NCI-H1694 treated with DMSO at 0.1 percent for 48 hours (cell line): ENCODE measurements at places on chromosomes 2 and 18.

DNA sequence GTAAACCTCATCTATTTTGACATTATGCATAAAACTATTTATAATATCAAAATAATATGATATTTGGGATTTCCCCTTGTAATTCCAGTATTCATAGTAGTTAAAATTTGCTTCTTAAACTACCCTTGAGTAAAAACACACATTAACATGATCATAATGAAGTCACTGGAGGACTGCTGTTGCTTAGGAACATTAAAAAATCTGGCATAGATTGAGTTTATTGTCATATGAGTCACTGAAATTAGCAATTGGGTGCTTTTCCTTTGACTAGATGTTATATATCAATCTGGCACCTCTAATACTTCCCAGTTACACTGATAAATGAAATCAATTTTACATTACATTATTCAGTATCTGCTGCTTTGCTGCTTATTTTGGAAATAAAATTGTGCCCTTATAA lies 57.0 kb upstream of the ZC3H15 start:
- DNase-seq, result no peak

- no peak for DNase-seq
These were observed 181.3 kb upstream of the NRP2 start for GRCh38 chr2:205500951-205501350.

- DNase-seq, result no peak
These were observed 45.9 kb upstream of the TLK1 start for GRCh38 chr2:171206422-171207115.

DNA sequence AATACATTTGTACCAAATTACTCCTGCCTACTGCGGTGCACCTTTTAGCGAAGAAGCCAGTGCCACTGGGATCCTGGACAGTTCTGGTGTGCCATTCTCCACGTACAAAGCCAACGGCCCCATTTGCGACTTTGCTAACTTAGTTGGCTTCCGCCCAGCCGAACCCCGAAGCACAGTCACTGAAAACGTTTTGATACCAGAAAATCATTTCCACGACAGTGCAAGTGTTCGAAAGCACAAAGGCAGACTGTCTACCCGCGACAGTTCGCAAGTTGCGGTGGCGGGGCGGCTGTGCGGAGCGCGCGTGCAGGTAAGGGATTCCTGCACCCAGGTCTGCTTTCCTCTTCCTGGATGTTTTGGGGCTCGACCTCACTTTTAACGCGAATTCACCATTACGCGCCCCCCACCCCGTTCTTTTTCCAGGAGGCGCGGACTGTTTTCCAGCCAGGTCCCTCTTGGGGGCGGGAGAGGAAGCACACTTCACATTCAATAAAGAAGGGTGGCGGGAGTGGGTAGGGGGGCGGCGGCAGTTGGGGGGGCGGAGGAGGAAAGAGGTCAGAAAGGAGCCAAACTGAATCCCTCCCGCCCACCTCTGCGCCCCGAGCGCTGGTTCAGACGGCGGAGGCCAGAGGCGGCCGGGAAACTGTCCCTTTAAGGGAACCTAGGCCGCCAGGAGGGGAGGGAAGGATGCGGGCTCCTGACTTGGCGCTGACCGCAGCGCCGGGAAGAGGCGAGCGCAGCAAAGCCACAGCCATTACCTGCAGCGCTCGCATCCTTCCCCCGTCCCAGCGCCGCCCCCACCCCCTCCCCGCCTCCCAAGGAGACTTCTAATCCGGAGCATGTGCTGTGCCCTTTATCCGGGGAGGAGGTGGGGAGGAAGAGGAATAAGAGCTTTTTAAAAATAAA lies 107.4 kb upstream of the KCTD1 start:
- no peak for DNase-seq

GRCh38 chr2:232876978-232877441 lies 6.9 kb downstream of the SNORC start:
- DNase-seq, result no peak

GRCh38 chr2:212135739-212136138 lies 402.9 kb downstream of the ERBB4 start:
- peak; percentile 97 for DNase-seq

GRCh38 chr2:35298493-35298892 lies 1057.1 kb upstream of the CRIM1 start:
- no peak for DNase-seq

DNA sequence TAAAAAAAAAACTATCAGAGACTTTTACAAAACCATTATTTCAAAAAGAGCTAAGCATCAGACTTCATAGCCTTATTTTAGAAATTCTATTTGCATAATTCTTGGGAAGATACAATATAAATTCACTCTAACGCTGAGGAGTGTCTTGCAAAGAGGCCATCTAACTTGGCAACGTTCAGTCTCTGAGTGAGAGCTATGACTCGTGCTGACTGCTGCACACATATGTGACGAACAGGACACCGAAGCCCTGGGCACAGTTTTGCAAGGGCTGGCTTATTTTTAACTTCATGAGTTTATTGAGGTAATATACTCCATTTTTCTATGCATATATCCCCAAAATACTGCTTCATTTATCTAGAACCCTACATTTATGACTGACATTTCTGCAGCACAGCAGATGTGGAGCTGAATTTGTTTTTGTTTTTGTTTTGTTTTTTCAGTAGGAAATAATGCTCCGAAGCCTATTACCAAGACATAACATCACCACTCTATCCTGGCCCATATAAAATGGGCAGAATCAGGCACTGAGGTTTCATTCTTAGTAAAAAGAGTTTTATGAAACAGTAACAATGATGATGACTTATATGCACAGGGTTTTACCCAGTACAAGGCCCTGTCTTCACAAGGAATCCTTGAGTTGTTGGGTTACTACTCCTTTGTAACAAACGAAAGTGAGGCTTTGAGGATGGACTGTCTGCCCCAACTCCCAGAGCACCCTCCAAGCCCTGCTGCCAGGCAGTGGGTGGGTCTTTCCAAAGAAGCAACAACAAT lies 68.3 kb downstream of the CRACDL start:
- DNase-seq, result no peak

DNA sequence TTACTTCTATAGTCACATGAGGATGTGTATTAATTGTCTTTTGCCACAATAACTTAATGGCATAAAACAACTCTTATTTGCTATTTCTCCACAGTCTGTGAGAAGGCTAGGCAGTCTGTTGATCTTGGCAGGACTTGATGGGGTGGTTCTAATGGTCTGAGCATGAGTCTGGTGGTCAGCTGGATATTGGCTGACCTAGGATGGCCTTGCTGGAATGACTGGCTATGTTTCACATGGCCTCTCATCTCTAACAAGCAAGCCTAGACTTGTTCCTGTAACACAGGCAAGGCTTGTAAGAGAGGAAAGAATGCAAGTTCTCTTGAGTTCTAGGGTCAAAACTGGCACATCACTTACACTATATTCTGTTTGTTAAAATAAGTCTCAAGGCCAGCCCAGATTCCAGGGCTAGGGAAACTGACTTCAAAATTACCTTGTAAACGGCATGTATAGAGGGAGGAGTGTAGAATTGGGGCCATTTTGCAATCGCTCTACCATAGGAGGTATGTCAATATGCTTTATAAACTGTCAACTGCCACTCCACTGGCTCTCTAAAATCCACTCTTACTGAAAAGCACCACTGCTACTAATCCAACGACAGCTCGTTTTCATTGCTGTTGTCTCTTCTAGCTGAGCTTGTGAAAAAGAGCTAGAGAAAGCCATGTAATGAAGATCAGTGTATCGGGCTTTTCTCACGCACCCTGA lies 325.0 kb upstream of the PKDCC start:
- no peak for DNase-seq

- DNase-seq, result no peak
These were observed 4.5 kb upstream of the SFTPB start for GRCh38 chr2:85672456-85672855.

- no peak for DNase-seq
These were observed 9.6 kb downstream of the CYB5A start for GRCh38 chr18:74281980-74282754.

GRCh38 chr18:63195326-63196159 lies 124.0 kb downstream of the BCL2 start:
- DNase-seq, result no peak

GRCh38 chr2:50318147-50318546 lies 713.8 kb downstream of the NRXN1 start:
- no peak for DNase-seq

DNA sequence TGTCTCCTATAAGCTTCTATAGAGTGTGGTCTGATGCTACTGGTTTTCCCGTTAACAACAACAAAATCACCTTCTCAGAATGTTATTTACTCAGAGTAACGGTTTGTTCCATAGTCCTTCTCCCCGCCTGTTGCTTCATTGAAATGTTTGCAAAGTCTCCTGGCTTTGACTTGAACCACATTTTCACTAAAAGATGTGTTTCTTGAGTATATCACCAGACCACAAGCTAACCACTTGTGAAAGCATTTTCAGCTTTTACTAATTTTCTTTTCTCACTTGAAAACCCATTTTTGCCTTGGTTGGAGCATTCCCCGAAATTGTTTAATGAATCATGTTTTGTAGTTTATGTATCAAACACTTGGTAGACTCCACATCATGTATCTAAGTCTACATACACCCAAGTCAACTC lies 121.2 kb downstream of the DPP4 start:
- no peak for DNase-seq

DNA sequence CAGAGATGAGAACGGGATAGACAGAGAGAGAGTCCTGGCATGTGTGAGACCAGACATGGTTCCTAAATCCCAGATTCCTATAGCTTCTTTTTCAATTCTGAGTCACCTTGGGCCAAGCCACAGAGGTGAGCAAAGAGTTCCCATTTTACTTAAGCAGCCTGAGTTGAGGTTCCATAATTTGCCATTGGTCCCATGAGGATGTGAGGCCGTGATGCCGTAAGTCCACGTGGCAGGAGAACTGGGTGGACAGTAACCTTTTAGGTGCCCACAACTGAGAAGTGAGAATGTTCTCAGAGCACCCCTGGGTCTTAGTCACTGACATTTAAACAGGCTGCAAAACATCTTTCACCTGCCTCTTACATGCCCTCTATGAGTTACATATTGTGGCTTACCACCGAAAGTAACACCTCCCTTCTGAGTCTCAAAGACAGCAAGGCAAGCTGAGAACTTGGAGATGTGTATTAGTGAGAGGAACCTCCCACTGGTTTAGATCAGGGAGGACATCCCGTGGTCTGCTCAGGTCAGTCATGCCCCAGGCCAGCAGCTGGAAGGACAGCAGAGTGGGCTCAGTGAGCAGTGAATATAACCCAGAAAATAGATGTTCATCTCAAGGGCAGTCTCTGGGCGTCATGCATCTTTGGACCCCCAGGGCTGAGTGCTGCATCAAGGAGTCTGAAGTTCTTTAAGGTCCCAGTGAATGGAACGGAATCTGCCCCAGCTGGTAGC lies 127.9 kb upstream of the LGALSL start:
- no peak for DNase-seq

DNA sequence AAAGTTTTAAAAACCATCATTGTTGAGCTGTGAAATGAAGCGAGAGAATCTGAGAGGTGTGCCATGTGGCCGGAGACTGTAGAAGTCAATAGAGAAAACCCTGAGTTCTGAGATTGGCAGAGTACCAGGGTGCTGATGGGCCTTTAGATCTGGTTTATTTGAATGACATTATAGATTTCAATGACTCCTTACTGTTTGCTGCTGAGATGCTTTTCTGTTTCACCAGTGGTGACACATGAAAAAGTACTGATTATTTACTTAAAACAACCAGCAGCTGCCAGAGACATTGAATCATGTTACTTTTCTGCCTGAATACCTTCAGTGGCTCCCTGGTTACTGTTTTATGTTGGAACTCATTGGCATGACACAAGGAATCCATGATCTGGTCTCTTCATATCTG lies 602.7 kb upstream of the ZNF804A start:
- peak; percentile 69 for DNase-seq

GRCh38 chr2:76668279-76668678 lies 853.9 kb downstream of the LRRTM4 start:
- no peak for DNase-seq

DNA sequence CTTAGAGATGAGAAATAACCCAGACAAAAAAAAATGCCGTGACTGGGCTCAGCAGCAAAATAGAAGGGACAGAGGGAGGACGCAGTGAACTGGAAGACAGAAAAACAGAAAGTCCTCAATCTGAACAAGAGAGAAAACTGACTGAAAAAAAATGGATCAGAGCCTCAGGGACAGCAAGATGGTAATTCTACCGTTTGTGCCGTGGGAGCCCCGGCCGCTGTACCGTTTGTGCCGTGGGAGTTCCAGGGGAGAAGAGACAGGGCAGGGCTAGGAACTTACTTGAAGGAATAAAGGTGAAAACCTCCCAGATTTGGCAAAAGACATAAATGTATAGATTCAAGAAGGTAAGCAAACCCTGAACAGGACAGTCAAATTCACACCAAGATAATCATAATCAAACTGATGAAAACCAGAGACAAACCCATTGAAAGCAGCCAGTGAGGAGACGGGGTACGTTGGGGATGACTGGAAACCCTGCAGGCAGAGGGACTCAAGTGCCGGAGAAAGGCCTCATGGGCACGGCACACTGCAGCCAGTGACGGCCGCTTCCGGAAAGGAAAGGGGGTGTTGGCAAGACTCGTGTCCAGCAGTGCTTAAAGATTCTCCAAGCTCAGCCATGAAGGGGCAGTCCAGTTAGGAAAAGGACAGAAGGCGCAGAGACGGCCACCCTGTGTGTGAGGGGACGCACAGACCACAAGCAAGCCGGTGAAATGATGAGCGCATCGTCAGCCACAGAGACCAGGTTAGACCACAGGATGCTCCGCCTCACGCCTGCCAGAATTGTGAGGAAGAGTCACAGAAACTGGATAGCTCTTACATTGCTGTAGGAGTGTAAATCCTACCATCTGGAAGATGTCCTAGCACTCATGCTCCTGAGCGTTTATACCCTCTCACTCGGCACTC lies 40.0 kb upstream of the NFATC1 start:
- no peak for DNase-seq

GRCh38 chr2:196535742-196536141 lies 103.8 kb upstream of the CCDC150 start:
- DNase-seq, result no peak

- DNase-seq, result no peak
These were observed 99.5 kb upstream of the ITGB6 start for GRCh38 chr2:160299540-160299939.

- DNase-seq, result peak; percentile 85
These were observed 63.6 kb downstream of the CLHC1 start for GRCh38 chr2:55168221-55169154.

DNA sequence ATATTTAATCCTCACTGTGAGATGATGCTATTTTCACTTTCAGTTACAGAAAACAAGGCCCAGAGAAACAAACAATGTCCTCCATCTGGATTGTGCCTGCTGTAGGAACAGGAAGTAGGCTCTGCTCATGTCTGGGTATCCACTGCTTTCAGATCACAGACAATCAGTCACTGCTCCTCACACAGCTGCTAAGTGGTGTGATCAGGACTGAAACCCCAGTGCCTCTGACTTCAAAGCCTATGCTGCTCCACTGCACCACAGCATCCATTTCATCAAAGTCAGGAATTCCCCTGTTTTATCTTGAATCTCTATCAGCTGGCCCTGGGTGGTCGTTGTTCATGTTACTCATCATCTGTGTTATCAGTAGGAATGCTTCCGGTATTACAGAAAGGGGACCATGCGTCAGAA lies 303.8 kb upstream of the TRIB2 start:
- DNase-seq, result no peak

- peak; percentile 72 for DNase-seq
These were observed 88.0 kb upstream of the CDH20 start for GRCh38 chr18:61245276-61245675.
